Temporal lobe (tissue), 4 donors: ENCODE measurements at places on chromosomes 5 and 9. TPM values are rescaled to one million over a fixed set of nuclear protein-coding genes. Genes with fewer than 3 reads are reported as not detected.

The BHMT gene
- 0.25 TPM for total RNA-seq

The PTGS1 gene
- total RNA-seq, result 0.49 TPM

The GRM6 gene
- under 0.01 TPM for total RNA-seq

The ADCY2 gene
- 30.2 TPM for total RNA-seq

The GAS1 gene
- 26.8 TPM for total RNA-seq

The ANKS6 gene
- 3.4 TPM for total RNA-seq
